ENCODE measurements at places on chromosomes 3 and 15. TPM values are rescaled to one million over a fixed set of nuclear protein-coding genes. Genes with fewer than 3 reads are reported as not detected.

GRCh38 chr15:76325704-76326103 lies 10.9 kb upstream of the ISL2 start:
- no peak for DNase-seq

The CACNA1D gene
- not detected for total RNA-seq

DNA sequence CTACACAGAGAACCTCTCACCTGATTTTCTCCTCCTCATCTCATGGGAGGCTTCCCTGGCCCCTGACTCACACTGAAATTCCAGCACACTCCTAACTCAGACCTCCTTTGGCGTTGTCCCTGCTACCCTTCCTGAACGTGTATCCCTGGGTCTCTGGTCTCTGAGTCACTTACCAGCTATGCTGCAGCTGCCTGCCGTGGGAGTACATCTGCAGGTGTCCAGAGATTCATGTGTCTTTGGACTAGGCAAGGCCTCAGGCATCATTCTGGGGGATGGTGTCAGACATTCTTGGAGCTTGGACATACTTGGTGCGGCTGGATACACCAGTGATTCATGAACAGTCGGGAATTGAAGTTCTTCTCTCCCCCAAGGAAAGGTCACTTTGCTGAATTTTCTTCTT lies 148.8 kb upstream of the TRIM42 start:
- no peak for DNase-seq

GRCh38 chr3:4695846-4696245 lies 202.7 kb downstream of the ITPR1 start:
- DNase-seq, result no peak

DNA sequence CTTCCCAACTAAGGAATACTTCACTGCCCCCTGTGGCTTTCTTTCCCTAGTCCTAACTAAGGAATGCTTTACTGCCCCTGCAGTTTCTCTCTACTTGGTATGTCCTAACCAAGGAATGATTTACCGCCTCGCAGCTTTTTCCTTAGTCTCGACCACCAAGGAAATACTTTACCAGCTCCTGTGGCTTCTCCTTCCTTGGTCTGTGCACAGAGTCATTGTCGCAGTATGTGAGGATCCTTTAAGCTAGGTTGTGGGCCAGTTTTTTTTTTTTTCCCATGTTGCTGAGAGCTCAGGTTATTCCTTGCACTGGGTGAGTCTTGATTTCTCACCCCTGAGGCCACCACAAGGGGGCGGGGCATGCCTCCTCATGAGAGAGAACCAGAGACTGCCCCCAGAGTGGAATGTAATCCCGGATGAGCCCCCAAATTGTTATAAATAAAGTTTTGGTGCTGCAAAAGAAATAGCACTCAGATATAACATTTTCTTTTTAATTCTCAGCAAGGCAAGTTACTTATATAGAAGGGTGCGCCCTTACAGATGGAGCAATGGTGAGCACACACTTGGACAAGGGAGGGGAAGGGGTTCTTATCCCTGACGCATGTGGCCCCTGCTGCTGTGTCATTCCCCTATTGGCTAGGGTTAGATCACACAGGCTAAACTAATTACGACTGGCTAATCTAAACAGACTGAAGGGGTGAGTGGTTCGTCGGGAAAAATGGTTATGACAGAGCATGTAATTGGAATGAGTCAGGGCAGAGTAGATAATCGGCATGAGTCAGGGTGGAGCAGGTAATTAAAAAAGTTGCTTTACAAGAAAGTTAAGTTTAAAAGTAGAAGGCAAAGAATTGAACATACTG lies 27.0 kb downstream of the NDUFB4 start:
- DNase-seq, result peak; percentile 42

- peak; percentile 39 for DNase-seq
These were observed 36.7 kb downstream of the HMCES start for GRCh38 chr3:129315223-129315997.

GRCh38 chr3:71030748-71031147 lies 552.8 kb downstream of the FOXP1 start:
- no peak for DNase-seq

The A4GNT gene
- total RNA-seq, result not detected

The RNU5B-1 gene
- not detected for total RNA-seq

Measured in lung microvascular endothelial cell (primary cell).